ENCODE measurements at places on chromosomes 6 and 20.

DNA sequence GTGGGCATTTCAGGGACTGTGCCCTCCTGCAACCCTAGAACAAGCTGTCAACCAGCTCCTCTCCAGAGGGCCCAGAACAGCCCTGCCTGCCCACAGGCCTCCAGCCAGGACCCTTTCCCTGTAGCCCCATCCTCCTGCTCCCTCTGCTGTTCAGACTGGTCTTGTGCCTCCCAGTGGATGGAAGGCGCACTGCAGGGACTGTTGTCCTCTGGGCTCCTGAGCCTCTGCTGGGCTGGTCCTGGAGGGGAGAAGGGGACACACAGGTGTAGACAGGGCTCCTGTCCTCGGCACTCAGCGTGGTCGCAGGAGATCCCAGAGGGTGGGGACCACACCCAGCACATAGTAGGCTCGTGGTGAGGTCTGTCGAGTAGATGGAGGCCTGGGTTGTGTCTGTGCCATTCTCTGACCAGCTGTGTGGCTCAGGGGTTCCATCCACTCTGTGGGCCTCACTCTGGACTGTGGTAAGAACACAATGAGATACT is 11.5 kb downstream of the ITPR3 start:
- peak; percentile 42 for DNase-seq

DNA sequence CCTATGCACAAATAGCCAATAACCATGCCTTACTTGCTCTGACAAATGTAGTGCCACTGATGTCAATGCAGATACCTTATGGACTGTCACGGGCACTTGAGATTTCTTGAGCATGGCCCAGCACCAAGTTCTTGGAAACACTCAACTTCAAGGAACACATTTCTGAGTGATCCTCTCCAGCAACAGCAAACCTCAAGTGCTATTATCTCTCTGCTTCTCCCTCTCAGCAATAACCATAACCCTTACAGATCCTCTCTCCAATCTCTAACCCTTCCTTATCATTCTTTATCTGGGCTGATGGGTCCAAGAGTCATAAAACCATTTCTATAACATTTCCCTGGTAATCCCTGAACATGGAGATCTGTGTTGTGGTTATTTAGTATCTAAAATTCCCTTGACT is 266.9 kb upstream of the STXBP5 start:
- DNase-seq, result no peak

DNA sequence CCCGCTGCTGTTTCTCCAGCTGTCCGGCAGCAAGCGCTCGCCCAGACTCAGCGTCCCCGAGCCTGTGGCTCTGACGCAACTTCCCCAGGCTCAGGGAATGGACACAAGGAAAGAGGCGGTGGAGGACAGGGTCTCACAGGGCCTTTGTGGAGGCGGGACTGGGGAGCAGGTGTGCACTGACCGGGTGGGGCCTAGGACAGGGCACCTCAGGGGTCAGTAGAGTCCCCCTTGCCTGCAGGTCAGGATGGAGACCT is 20.0 kb downstream of the LAMA5 start:
- no peak for DNase-seq

- no peak for DNase-seq
These were observed 437.3 kb upstream of the HTR1E start for GRCh38 chr6:86500035-86500434.

GRCh38 chr6:133889557-133890403 is 867 bp downstream of the TCF21 start:
- DNase-seq, result no peak

DNA sequence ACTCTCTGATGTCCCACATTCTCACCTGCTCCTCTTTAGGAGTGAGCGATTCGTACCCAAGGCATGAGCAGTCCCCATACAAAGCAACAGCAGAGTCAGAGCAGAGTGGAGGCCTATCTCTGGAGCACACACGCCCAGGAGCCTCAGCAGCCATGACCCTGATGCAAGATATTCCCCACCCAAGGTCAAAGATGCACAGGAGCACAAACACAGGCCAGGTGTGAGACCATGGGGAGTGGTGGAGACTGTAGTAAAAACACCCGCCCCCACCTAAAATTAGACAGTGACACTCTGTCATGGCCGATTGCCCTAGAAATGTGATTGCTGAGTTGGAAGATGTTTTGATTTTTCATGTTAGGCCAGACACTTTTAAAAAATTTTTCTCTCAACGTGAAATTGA is 21.4 kb downstream of the RRBP1 start:
- no peak for DNase-seq

DNA sequence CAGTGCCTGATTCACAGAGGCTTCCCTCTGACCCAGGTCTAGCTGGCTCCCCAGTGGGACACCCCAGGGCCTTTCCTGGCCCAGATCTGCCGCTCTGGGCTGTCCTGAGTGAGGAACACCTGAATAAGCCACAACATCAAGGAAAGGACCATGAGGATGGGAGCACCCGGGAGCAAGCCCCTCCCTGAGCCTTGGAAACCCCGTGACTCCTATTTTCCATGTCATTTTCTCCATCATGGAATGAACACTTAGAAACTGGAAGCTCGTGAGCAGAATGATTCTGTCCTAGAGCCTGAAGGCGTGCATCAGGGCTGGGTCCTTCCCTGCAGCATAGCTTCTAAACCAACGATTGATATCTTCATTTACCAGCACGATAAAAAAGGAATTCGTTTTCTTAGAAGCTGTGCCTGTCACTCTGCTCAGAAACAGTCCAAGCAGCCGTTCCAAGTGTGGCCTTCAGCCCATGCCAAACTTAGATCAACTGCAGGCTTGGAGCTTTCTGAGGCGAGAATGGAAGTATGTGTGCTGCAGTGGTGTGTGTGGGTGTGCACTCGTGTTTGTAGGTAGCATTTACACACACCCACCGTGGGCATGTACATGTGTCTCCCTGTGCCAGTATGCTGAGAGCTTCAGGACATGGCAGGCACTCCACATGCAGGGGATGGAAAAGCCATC is 83.2 kb upstream of the FOXC1 start:
- no peak for DNase-seq

DNA sequence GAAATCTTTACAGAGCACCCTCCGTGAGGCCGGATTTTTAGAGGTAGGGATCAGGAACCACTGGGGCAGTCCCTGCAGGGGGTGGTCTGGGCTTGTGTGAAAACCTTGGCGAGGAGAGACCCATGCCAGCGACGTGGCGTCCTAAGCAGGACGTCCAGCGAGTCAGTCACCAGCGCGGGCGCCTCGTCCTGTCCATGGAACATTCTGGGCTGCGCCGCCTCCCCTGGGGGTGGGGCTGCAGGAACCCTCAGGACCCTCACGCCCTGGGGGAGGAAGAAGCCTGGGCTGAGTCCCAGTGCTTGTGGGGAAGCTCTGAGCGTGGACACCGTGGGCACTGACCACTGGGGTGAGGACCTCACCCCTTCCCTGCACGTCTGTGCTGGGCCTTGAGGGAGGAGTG is 25.7 kb upstream of the DACT2 start:
- no peak for DNase-seq

DNA sequence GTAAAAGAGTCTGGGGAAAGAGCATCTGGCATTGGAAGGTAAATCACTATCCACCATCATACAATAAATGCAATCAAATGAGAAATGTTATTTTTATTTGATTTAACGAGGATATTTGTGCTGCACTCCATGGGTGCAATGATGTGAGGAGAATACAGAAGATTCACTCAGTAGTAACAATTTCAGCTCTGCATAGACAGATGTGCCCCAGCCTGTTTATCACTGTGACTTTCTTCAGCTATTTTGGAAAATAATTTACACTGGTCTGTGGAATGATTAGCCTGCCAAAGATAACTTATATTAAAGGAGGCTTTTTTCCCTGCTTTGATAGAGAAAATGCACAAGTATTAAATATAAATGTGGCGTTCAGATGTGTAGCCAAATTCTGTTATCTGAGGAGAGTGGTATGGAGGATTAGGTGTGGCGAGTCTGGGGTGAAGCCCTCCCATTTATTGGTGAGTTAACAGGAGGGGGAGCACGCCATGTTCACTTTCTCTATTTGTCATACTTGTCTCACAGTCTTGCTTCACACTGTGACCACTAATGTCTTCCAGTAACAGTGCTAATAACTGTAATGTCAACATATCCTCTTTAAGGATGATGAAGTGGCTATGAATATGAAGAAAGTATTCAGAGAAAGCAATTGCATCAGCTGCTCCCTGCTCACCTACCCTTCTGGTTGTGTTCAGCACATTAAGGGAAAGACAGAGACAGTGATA is 645.6 kb downstream of the MMUT start:
- DNase-seq, result no peak
